ENCODE measurements at places on chromosomes 6 and 20.
A peak's percentile ranks its signal among the peaks of the same experiment; 100 is the strongest.

DNA sequence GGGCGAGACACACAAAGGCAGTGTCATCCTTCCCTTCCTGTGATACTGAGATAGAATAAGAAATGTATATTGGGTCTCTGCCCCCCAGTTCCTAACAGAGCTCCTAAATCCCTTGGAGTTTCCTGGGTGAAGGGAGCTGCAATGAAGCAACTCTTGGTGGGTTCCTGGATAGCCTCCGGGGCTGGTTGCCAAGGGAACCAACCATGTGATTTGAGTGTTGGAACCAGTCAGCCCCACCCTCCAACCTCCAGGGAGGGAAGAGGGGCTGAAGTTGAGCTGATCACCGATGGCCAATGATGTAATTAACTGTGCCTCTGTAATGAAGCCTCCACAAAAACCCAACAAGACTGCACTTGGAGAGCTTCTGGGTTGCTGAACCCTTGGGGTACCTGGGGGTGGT lies 116.6 kb downstream of the SLC22A3 start:
- DNase-seq, result no peak

DNA sequence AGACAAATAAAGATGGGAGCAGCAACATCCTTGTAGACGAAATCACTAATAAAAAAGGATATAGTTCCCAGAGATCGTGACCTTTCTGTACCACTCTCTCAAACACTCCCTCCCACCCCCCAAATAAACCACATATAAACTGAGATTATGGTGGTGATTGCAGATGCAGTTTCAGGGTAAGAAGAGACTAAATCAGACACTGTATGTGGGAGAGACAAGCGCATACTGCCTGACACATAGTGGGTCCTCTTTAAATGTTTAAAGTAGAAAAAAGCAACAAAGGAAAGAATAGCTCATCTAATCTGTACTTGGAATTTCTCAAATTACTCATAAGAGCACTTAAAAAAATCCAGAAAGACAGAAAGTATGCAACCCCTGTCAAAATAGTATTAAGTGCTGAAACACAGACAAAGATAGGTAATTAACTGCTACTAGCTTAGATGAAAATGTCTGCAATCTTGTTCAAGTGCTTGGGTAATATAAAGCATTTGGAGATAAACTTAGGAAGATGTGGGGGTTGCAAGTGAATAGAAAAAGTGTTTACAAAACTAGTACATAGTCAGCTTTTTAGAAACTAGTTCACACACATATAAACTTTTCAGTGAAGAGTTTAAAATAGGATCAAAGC lies 151.6 kb downstream of the BACH2 start:
- DNase-seq, result no peak

GRCh38 chr6:150894935-150895552 lies 29.5 kb downstream of the MTHFD1L start:
- peak; percentile 11 for DNase-seq

DNA sequence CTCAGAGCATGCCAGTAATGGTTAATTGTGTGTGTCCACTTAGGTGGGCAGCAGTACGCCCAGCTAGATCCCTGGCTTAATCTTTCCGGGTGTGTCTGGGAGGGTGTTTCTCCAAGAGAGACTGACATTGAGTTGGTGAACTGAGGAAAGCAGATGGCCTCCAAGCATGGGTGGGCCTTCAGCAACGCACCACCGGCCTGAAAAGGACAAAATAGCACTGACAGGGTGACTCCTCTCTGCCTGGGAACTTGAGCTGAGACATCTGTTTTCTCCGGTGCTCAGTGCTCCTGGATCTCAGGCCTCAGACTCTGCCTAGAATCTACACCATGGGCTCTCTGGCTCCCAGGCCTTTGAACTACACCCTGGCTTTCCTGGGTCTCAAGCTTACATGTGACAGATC lies 43.2 kb downstream of the C6orf118 start:
- DNase-seq, result no peak

- DNase-seq, result no peak
Measured at GRCh38 chr20:64115171-64115911, 8.0 kb upstream of the NPBWR2 start.

DNA sequence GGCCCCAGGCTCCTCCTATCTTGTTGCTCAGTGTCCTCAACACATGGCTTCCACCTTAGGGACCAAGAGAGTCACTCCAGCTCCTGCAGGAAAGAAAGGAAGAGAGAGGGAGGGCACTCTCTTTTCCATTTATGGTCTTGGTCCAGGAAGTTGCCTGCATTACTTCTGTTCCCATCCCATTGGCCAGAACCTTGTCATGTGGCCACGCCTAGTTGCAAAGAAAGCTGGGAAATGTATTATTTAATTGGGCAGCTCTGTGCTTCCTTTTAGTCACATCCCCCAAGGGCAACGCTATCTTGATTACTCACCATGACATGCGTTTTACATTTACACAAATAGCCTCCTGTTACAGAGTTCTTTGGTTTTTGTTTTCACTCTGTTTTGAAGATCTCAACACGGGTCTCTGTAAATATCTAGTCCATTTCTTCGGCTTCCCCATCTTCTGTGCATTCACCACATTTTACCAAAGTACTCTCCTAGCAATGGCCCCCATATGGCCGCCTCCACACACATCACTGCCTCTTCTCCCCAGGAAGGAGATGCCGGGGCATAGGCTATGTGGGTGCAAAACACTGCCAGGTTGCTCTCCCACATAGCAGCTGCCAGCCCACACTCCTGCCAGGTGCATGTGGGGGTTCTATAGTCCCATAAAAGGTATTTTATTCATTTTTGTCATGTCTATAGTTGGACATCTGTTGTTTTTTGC lies 35.7 kb upstream of the ZMYND8 start:
- DNase-seq, result no peak

Data from stimulated activated CD8-positive, alpha-beta memory T cell treated with anti-CD3 and anti-CD28 coated beads, Interleukin-2, amount 100 ng/mL, for 48 hours (primary cell).